ENCODE measurements at places on chromosomes 5 and 9.

GRCh38 chr9:12802093-12802492, 27.3 kb downstream of the LURAP1L start:
- DNase-seq: no peak

- no peak for DNase-seq
Measured at GRCh38 chr5:121918238-121918637, 43.5 kb upstream of the SRFBP1 start.

GRCh38 chr9:5982317-5982716, 33.1 kb downstream of the RANBP6 start:
- DNase-seq: no peak

DNA sequence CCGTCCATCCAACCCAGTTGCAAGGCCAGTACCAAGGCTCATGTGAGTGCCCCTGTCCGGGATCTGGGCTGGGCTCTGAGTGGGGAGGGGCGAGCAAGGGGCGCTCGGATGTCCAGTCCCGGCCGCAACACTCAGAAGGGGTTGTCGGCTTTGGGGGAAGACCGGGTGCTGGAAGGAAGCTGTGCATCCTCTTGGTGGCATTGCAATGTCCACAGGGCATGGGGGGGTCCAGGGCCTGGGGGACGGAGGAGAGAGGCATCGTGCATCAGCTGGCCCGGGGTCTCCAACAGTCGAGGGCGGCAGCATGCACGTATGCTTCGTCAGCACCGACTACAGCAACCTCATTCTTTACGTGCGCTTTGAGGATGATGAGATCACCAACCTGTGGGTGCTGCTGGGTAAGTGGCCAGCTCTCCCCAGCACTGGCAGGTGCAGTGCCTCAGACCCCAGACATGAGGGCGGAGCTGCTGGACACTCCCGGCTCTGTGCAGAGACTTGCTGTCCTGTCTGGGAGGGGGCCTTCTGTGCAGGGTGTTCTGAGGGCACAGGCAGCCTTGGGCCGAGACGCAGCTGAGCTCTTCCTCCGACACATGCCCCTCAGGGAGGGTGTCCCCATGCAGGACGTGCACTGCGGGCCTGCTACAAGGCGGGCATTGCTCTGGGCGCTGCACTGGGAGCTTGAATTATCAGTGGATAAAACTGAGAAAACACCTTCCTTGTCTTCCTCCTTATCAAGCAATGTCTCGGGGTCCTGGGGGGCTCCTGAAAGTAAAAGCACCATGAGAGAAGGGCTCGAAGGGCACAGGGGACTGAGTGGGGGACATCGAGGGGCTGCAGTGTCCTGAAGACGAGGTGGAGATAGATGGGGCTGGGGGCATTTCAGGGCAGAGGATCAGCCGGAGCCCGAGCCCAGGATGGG, 22.5 kb downstream of the GLT6D1 start:
- DNase-seq: no peak

DNA sequence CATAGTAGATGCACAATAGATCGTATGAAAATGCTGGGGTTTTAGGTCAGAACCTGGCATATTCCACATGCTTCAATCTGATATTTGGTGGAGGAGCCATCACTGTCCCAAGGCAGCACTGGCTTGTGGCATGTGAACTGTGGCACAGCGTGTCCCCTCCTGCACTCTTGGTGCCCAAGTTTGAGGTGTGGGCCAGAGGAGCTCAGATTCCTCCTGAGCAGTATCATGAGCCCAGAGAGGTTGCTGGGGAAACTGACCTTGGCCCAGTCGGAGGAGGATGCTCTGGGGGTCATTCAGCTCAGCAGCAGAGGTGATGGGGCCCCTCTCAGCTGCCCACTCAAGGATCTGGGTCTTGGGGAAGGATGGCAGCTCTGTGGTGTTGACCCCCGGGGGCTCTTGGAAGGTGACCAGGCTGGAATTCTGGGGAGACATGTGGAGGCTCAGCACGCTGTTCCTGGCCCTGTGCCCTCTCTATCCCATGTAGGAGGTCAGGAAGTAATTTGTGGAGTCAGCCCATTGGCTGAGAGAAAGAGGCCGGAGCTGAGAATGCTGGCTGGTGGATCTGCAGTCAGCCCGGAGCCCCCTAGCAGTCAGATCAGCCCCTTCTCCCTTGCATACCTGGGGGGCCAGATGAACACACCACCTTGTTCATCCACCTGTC, 23.7 kb downstream of the FPGS start:
- DNase-seq: no peak

GRCh38 chr5:118325931-118326330, 662.4 kb downstream of the DTWD2 start:
- no peak for DNase-seq

DNA sequence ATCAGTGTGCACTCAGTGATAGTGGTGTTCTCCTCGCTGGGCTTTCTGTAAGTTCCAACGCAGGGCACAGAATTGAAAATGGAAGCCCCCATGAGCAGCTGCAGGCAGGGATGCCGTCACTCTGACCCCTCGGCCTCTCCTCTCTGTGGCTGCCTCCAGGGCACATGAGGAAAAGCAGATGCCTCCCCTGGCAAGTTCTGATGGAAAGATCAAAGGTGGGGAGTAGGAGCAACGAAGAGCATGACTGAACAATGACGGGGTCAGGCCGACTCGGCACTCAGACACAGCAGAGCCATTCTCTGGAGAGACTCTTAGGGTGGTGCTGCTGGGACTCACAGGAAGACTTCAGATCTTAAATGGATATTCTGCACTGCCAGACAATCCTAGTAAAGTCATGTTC, 65.6 kb upstream of the CKMT2 start:
- DNase-seq: no peak

- DNase-seq: no peak
Measured at GRCh38 chr9:23774266-23774665, 51.8 kb downstream of the ELAVL2 start.

DNA sequence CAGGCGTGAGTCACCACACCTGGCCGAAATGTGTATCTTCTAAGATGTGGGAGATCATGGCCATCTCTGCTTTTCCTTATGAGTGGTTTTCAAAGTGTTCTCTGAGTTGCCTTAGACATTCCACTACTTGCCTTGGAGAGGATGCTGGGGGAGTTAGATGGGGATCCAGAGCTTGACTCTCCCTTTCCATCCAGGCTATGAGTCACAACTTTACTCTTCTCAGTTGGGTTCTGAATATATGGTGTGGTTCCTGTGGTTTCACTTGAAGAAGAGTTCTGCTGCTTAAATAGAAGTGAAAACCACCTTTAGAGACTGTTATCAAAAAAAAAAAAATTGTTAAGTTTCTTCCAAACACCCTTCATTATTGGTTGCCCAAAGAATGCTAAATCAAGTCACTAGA, 217.6 kb downstream of the ZNF608 start:
- no peak for DNase-seq

- no peak for DNase-seq
Measured at GRCh38 chr5:127471211-127471610, 46.2 kb upstream of the PRRC1 start.

DNA sequence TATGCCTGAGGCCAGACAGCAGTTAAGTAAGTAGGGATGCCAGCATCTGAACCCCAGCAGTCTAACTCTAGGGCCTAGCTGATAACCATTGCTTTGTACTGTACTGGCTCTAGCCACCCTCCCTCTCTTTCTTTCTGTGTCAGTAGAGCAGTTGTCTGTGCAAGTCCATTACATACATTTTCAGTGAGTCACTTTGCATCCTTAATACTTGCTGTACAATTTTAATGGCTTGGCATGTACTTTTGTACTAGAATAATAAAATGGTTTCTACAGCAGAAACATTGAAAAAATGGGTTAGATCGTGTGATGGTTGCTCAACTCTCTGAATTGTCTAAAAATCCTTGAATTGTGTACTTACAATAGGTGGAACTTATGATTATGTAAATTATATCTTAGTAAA, 1.5 kb upstream of the TTC39B start:
- DNase-seq: no peak

GRCh38 chr9:75491533-75491932, 398.9 kb upstream of the PCSK5 start:
- no peak for DNase-seq

DNA sequence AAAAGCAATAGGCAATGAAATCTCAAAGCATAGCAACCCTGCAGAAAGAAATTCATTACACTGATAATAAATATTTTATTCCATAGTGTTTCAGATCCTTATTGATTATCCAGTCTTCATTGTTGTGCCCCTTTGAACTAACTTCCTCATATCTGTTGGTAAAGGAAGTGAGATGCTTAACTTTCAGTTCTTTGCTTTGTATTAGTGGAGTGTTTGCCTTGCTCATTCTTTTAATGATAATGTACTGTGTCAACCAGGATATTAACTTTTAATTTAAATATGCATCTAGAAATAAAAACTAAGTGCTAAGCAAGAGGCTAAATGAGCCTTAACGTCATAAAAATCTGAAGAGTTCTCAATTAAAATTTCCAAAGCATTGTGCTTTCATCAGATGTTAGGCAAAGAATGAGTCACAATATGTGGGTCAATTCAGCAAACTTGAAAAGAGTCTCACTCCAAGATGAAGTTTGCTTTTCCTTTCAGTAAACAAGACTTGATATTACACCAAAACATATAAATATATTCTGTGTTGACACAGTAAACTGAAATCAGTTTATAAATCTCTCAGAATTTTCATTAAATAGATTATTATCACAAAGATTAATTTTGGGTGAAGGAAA, 105.9 kb downstream of the GIN1 start:
- DNase-seq: no peak

DNA sequence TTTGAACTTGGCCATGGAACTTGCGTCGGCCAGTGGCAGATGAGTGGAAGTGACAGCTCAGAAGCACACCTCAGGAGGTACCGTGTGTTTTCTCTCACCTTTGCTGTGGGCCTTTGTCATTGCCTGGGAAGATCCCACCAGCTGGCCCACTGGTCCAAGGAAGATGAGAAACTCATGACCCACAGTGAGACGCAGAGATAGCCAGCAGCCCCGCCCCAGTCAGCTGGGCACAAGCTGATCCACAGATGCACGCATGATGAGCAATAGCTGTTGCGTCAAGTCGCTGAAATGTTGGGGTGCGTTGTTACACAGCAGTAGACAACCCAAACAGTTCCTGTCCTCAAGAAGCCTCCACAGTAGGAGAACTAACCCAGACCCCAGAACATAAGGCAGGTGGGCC, 30.8 kb upstream of the UNC5A start:
- DNase-seq: no peak

DNA sequence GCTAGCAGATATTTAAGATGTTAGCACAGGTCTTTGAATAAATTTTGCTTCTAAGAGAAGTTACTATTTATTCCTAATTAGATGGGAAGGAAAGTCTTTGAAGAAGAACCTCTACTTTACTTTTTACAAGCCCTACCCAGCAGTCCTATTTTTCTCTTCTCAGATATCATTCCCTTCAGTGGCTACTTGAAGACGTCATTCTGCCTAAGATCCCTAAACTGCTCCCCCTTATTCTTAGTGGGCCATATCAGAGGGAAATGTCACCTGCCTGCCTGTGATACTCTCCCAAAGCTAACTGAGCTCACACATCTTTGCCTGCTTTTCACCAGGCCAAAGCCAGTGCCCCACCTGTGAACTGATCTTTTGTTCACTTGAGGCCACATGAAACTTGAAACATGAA, 16.5 kb upstream of the TMED9 start:
- no peak for DNase-seq

GRCh38 chr5:153598099-153598498, 107.6 kb downstream of the GRIA1 start:
- DNase-seq: no peak

GRCh38 chr5:79564798-79565279, 47.4 kb upstream of the TENT2 start:
- no peak for DNase-seq

Measured in stimulated activated CD4-positive, alpha-beta T cell treated with anti-CD3 and anti-CD28 coated beads, Interleukin-1b, Interleukin-23, amount 100 ng/mL, for 4 hours (primary cell).